ENCODE measurements at places on chromosomes 2 and 18. TPM values are rescaled to one million over a fixed set of nuclear protein-coding genes. Genes with fewer than 3 reads are reported as not detected.
A peak's percentile ranks its signal among the peaks of the same experiment; 100 is the strongest.

DNA sequence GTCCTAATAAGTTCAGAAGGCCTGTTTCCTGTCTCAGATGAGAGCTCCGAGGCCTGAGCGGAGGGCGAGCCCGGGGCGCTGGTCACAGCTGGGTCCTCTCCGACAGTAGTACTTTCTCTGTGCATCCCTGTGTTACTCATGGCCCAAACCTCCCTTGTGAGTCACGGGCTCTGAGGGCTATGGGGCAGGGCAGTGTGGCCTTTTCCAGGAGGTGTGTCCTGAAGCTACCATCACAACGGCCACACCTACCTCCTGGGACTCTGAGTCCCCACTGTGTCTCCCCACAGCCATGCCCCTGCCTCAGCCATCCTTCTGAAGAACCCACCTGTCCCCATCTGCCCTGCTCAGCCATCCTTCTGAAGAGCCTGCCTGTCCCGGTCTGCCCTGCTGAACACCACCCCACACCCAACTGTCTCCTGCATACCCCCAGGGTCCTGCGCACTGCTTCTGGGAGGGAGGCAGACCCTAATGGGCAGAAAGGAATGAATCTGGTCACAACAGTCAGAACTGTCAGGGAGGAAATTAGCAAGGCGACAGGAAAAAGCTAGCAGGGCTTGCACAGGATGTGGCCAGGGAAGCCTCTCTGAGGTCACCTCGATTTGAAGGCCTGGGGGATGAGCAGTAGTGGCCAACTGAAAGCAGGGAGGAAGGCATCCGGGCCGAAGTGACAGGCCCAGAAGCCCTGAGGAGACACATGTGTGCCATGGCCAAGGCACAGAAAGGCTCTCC is 145.4 kb upstream of the RIOK3 start:
- DNase-seq: peak; percentile 82

- no peak for DNase-seq
Observed at GRCh38 chr2:71458413-71459083, 5.2 kb downstream of the DYSF start.

Gene ANKRD44
- 162 TPM for total RNA-seq

Gene TMEM200C
- total RNA-seq: 0.83 TPM

DNA sequence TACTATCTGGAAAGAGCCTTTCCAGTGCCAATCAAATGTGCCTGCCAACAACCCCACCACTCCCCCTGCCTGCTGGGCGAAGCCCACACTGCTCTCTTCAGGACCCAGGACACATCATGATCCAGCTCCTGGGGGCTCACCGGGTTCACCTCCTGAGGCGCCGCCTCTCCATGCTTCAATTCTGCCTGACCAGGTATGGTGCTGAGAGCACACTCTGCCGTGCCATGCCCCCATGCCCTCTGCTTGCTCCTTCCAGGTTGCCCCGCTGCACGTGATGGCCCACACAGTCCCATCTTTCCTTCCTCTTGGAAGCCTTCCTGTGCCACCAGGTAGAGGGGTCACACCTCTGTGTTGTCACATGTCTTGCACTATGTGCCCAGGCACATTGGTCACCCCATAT is 47.5 kb downstream of the ASB18 start:
- no peak for DNase-seq

DNA sequence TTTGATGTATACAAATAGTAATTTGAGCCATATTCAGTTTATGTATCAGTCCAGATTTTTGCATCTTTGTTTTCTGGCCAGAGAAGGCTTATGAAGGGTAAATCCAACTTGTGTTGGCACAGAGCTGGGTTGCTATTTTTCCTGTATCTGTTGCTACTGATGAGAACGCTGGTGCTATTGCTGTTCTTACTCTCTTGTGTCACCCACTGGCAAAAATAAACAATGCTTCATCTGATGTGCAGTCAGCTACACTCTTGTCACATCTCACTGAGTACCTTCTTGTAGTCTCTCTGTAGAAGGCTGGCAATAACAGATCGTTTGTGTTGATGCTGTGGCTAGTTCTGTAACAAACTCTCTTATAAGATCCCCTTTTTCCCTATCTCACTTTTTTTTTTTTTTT is 323.4 kb downstream of the CDH19 start:
- DNase-seq: no peak

GRCh38 chr2:201542291-201542690 is 90.8 kb downstream of the STRADB start:
- no peak for DNase-seq

GRCh38 chr2:28352104-28352503 is 40.6 kb upstream of the FOSL2 start:
- DNase-seq: peak; percentile 62

DNA sequence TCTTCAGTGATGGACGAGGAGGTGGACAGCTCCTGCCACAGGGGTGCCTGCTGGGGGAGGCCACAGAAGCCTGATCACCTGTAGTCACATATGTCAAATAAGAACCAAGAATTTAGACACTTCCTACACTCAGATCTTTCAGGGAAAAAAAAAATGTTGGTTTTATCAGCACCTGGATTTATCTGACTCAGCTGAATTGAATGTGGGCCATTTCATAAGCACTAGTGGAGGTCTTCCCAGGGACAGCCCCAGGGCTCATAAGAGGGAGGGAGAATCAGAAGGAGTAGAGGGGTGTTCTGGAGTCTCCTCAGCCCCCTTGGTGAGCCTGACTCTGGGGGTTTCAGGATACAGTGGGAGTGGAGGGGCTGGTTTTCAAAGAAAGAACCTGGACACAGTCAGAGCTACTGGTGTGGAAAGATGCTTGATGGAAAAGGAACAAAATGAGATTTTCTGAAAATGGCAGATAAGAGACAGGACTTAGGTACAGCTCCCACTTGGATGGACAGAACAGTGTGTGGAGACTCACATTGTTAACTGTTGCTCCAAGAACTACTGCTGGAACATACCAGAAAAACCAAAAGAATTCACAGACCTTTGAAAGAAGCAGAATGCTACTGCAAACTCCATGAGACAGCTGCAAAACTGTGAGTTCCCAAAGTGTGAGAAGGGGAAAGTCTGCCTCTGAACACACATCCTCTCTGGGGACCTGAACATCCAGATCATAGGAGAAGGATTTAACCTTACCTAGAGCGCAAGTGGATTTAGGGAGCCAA is 45.4 kb downstream of the LCT start:
- no peak for DNase-seq

Gene LRRC30
- total RNA-seq: not detected

DNA sequence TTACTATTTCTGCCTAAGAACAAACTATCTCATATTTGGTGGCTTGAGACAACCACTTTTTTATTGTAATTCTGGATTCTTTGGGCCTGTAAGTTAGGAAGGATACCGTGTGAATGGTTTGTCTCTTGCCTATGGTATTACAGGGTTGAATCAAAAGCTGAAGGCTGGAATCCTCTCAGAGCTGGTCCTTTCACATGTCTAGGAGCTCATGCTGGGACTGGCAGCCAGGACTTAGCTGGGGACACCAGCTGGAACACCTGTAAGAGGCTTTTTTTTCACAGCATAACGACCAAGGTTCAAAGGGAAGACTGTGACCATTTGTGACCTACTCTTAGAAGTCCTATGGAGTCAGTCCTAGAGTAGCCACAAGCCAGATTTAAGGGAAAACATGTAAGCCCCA is 226.3 kb downstream of the ZNF804A start:
- no peak for DNase-seq

- no peak for DNase-seq
Observed at GRCh38 chr18:58978916-58979315, 114.2 kb downstream of the ZNF532 start.

Gene B3GNT7
- total RNA-seq: 11.2 TPM

GRCh38 chr18:49075681-49076080 is 124.9 kb upstream of the SMAD7 start:
- DNase-seq: no peak

Gene PTCD3
- 112 TPM for total RNA-seq
